ENCODE measurements at places on chromosomes 11 and 22. TPM values are rescaled to one million over a fixed set of nuclear protein-coding genes. Genes with fewer than 3 reads are reported as not detected.
A peak's percentile ranks its signal among the peaks of the same experiment; 100 is the strongest.

The OR52A1 gene
- not detected for total RNA-seq

The MYO7A gene
- 2.0 TPM for total RNA-seq

The PGA3 gene
- not detected for total RNA-seq

The JAML gene
- not detected for total RNA-seq

The FAM180B gene
- total RNA-seq, result not detected

The ARHGAP8 gene
- not detected for total RNA-seq

The NUDT8 gene
- total RNA-seq, result 30.3 TPM

The CHRDL2 gene
- total RNA-seq, result not detected

The NFRKB gene
- 22.5 TPM for total RNA-seq

GRCh38 chr11:128289048-128289447 is 298.3 kb downstream of the ETS1 start:
- no peak for DNase-seq
- H3K27ac ChIP-seq, result no peak overlapping the region
- peaks cover 9% of the 10 kb centered on the region for H3K4me1 ChIP-seq
- no peaks in the 10 kb centered on the region for H3K36me3 ChIP-seq
- no peak overlapping the region for H3K4me3 ChIP-seq

GRCh38 chr11:115409116-115409670 is 95.0 kb downstream of the CADM1 start:
- H3K4me1 ChIP-seq, result peaks cover 24% of the 10 kb centered on the region
- no peak overlapping the region for H3K4me3 ChIP-seq
- no peaks in the 10 kb centered on the region for H3K36me3 ChIP-seq
- no peak for DNase-seq
- no peak overlapping the region for H3K27ac ChIP-seq

DNA sequence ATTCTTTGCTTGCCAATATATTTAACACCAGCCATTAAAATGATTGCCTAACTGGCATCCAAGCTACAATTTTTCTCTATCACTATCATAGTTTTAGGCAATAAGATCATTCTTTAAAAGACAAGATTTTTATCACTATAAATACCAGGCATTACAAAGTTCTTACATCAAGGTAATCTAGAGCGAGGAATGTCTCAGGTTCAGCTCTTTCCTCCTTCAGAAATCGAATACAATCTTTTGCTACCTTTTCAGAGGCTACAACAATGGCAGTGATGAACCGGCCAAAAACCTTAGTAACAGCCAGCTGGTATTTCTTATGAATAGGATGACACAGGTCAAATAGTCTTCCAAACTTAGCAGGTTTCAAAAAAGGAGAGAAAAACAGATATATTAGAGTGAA is 23.9 kb downstream of the SMC1B start:
- no peaks in the 10 kb centered on the region for H3K27me3 ChIP-seq
- H3K36me3 ChIP-seq, result no peaks in the 10 kb centered on the region
- no peak overlapping the region for H3K4me3 ChIP-seq
- H3K4me1 ChIP-seq, result no peaks in the 10 kb centered on the region
- DNase-seq, result no peak
- H3K27ac ChIP-seq, result no peak overlapping the region

- H3K4me1 ChIP-seq, result no peaks in the 10 kb centered on the region
- no peaks in the 10 kb centered on the region for H3K27me3 ChIP-seq
- no peak overlapping the region for H3K4me3 ChIP-seq
These were observed 684.8 kb downstream of the BRD1 start for GRCh38 chr22:49142891-49143290.

- H3K27me3 ChIP-seq, result peaks cover 13% of the 10 kb centered on the region
- no peaks in the 10 kb centered on the region for H3K4me1 ChIP-seq
- H3K4me3 ChIP-seq, result peak overlapping the region; percentile 36
- H3K27ac ChIP-seq, result no peak overlapping the region
- H3K36me3 ChIP-seq, result no peaks in the 10 kb centered on the region
These were observed 540.3 kb downstream of the NTM start for GRCh38 chr11:131910523-131911387.

DNA sequence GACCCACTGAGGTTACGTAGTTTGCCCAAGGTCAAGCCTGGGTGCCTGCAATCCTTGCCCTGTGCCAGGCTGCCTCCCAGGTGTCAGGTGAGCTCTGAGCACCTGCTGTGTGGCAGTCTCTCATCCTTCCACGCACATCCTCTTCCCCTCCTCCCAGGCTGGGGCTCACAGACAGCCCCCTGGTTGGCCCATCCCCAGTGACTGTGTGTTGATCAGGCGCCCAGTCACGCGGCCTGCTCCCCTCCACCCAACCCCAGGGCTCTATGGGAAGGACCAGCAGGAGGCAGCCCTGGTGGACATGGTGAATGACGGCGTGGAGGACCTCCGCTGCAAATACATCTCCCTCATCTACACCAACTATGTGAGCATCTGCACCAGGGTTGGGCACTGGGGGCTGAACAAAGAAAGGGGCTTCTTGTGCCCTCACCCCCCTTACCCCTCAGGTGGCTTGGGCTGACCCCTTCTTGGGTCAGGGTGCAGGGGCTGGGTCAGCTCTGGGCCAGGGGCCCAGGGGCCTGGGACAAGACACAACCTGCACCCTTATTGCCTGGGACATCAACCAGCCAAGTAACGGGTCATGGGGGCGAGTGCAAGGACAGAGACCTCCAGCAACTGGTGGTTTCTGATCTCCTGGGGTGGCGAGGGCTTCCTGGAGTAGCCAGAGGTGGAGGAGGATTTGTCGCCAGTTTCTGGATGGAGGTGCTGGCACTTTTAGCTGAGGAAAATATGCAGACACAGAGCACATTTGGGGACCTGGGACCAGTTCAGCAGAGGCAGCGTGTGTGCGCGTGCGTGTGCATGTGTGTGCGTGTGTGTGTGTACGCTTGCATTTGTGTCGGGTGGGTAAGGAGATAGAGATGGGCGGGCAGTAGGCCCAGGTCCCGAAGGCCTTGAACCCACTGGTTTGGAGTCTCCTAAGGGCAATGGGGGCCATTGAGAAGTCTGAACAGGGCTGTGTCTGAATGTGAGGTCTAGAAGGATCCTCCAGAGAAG is 1.6 kb downstream of the GSTP1 start:
- H3K36me3 ChIP-seq, result no peaks in the 10 kb centered on the region
- peak overlapping the region; percentile 86 for H3K4me3 ChIP-seq
- no peak for DNase-seq
- peak overlapping the region; percentile 93 for H3K27ac ChIP-seq

- H3K27me3 ChIP-seq, result no peaks in the 10 kb centered on the region
- H3K4me3 ChIP-seq, result no peak overlapping the region
- H3K36me3 ChIP-seq, result no peaks in the 10 kb centered on the region
- H3K27ac ChIP-seq, result no peak overlapping the region
- peaks cover 3% of the 10 kb centered on the region for H3K4me1 ChIP-seq
- no peak for DNase-seq
These were observed 5.3 kb downstream of the EXPH5 start for GRCh38 chr11:108588287-108588686.

DNA sequence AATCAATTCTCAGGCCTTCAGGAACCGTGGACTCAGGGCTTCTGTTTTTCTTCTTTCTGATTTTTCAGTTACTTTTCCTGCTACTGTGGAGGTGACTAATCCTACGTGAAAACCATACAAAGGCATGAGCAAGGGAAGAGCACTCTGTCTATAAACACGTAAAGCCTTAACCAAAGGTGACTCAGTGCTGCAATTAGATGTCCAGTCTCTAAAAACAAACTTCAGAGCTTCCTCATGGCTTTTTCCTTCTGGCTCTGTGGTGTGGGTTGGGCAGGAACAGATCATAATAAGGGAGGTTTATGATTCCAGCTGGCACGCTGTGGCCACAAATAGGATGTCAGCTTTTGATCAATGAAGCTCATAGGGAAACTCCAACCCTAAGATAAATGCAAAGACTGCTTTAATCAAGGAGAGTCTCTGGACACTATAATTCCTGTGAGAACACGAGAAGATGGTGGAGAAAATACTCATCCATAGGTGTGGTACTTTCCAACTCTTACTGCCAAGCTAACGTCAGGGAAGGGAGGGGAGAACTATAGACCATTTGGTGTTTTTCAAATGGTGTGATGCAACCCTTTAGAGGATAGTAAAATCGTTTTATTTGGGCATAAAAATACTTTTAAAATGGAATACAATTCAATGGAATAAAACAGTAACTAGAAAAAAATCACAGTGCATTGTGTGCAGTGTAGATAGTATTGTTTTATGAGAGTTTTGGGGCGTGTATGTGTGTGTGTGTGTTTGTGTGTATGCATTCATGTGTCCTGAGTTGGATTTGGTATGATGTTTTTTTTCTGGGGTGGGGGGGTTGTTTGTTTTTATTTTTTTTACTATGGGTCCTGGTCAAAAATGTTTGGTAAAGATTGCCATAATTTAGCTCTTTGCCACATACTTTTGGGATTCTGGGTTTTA is at the start of gene NXPE2:
NXPE2 (plus strand) TSS at position 403 of the 912 bp plus-strand sequence; CDS start at position 452, 49 bp downstream.
- H3K27ac ChIP-seq, result no peak within 1 kb of the TSS
- DNase-seq, result no peak
- no peaks in the 10 kb centered on the region for H3K36me3 ChIP-seq
- no peaks in the 10 kb centered on the region for H3K4me1 ChIP-seq

DNA sequence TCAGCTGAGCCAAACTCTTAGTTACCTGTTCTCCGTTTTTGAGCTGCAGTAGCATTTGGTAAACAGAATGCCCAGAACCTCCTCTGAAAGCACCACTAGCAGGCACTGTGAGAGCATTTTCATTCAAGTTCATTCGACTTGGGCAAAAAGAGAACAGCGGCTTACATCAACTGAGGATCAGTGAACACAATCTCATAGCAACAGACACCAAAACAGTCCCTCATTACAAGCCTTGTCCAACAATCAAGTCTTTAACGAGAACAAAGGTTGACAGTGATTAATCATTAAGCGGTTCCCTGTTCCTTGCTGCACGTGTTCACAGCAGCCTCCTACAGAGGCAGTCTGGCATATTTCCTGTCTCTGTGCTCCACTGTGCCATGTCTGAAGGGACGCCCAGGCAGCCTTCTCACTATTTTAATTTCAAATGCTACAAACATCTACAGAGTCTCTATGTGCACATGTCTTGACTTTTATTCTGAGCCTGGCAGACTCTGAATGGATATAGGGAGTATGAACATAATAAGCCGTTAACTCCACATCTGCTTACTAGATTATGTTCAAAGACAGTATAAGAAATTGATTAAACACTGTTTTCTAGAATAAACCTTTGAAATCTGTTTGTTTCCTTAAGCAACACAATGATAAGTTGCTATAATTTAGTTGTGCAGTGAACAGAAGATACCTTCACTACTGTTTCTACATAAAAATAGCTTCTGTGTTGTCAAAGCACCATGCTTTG is 88.3 kb upstream of the MTMR2 start:
- no peak overlapping the region for H3K4me3 ChIP-seq
- no peaks in the 10 kb centered on the region for H3K4me1 ChIP-seq
- DNase-seq, result no peak
- no peaks in the 10 kb centered on the region for H3K27me3 ChIP-seq
- no peaks in the 10 kb centered on the region for H3K36me3 ChIP-seq

- no peak overlapping the region for H3K4me3 ChIP-seq
- H3K27me3 ChIP-seq, result no peaks in the 10 kb centered on the region
- no peak for DNase-seq
- H3K4me1 ChIP-seq, result no peaks in the 10 kb centered on the region
- no peaks in the 10 kb centered on the region for H3K36me3 ChIP-seq
These were observed 73.7 kb upstream of the KIRREL3 start for GRCh38 chr11:127074151-127074761.

DNA sequence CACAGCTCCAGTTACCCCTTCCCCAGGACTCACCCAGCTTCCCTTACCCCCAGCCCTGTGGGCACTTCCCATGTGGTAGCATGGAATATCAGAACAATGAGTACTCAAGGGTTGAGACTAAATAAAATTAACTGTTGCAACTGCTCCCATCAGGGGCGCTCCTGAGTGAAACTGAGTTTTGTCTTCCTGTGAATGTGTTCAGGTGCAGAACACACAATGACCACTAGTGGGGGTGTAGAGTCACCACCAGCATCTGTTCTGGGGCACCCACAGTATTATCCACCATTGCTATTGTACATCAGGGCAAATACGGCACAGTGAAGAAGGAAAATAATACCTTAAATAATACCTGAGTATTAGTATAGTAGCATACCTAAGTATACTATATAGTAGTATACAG is 689.7 kb downstream of the TBC1D22A start:
- H3K27me3 ChIP-seq, result no peaks in the 10 kb centered on the region
- no peak overlapping the region for H3K4me3 ChIP-seq
- no peaks in the 10 kb centered on the region for H3K36me3 ChIP-seq
- H3K27ac ChIP-seq, result no peak overlapping the region
- DNase-seq, result no peak
- no peaks in the 10 kb centered on the region for H3K4me1 ChIP-seq

GRCh38 chr11:376531-377173 is 7.4 kb downstream of the B4GALNT4 start:
- H3K4me3 ChIP-seq, result no peak overlapping the region
- H3K36me3 ChIP-seq, result no peaks in the 10 kb centered on the region
- no peak overlapping the region for H3K27ac ChIP-seq
- DNase-seq, result no peak
- H3K27me3 ChIP-seq, result peaks cover under 1% of the 10 kb centered on the region

GRCh38 chr22:41919357-41920224 is 4.7 kb upstream of the SHISA8 start:
- peaks cover 30% of the 10 kb centered on the region for H3K27me3 ChIP-seq
- DNase-seq, result no peak
- H3K27ac ChIP-seq, result no peak overlapping the region
- no peaks in the 10 kb centered on the region for H3K36me3 ChIP-seq

DNA sequence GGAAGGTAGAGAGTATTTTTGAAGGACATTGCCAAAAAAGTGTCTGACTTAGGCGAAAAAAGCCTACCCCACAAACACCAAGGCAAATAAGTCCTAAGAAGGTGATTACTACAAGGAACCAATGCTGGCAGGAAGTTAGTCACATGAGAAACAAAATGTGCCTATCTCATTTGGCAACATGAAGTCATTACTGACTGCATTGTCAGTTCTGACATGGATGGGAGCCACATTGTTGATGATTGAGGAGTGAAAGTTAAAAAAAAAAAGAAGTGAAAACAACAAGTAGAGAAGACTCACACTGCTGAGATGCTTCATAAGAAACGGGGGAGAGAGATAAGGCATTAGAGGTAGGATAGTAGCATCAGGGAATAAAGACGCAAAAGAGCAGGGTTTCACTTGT is 141.5 kb upstream of the FAT3 start:
- DNase-seq, result no peak
- H3K27me3 ChIP-seq, result no peaks in the 10 kb centered on the region
- no peaks in the 10 kb centered on the region for H3K4me1 ChIP-seq
- H3K27ac ChIP-seq, result no peak overlapping the region

- H3K4me3 ChIP-seq, result no peak overlapping the region
- H3K36me3 ChIP-seq, result no peaks in the 10 kb centered on the region
- H3K27me3 ChIP-seq, result no peaks in the 10 kb centered on the region
- DNase-seq, result no peak
- H3K27ac ChIP-seq, result no peak overlapping the region
- H3K4me1 ChIP-seq, result no peaks in the 10 kb centered on the region
These were observed 182.0 kb downstream of the LUZP2 start for GRCh38 chr11:24678703-24679348.

- H3K27ac ChIP-seq, result peak overlapping the region; percentile 38
- no peaks in the 10 kb centered on the region for H3K36me3 ChIP-seq
- no peaks in the 10 kb centered on the region for H3K27me3 ChIP-seq
- peaks cover 17% of the 10 kb centered on the region for H3K4me1 ChIP-seq
These were observed 19.0 kb downstream of the MICAL3 start for GRCh38 chr22:18005201-18005926.

Measured in gastrocnemius medialis (tissue), 4 donors.